ENCODE measurements at places on chromosomes 1 and 21.

GRCh38 chr21:44542716-44543115 lies 2.7 kb upstream of the KRTAP10-1 start:
- DNase-seq, result no peak

DNA sequence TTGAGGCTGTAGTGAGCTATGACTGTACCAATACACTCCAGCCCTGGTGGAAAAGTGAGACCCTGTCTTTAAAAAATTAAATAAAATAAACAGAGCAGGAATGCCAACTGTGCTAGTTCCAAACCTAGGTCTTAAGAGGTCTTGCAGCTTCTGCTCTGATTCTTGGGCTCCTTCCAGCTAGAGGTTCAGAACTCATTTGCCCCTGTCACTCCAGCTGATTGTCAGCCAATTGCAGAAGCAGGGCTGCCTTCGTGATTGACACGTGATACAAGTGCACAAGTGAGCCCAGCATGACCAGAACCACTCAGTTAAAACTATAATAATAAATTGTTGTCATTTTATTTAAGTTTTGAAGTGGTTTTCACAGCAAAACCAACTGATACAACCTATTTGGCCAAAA lies 298.4 kb downstream of the USP25 start:
- no peak for DNase-seq

DNA sequence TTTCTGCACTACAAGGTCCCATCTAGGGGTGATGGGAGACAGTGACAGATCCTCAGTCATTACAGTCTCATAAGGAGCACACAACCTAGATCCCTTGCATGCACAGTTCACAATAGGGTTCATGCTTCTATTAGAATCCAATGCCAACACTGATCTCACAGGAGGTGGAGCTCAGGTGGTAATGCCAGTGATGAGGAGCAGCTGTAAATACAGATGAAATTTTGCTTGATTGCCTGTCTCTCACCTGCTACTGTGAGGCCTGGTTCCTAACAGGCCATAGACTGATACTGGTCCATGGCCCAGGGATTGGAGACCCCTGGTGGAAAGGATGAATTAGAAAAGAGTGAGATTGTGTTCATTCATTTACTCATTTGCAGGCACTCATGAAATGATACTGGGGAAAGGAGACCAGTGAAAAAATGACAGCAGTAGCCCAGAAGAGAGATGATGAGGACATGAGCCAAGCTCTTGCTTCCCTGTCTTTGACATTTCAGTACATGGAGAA lies 251.6 kb upstream of the DUSP10 start:
- DNase-seq, result no peak

- DNase-seq, result no peak
Observed at GRCh38 chr1:151221616-151222015, 23.3 kb downstream of the PIP5K1A start.

DNA sequence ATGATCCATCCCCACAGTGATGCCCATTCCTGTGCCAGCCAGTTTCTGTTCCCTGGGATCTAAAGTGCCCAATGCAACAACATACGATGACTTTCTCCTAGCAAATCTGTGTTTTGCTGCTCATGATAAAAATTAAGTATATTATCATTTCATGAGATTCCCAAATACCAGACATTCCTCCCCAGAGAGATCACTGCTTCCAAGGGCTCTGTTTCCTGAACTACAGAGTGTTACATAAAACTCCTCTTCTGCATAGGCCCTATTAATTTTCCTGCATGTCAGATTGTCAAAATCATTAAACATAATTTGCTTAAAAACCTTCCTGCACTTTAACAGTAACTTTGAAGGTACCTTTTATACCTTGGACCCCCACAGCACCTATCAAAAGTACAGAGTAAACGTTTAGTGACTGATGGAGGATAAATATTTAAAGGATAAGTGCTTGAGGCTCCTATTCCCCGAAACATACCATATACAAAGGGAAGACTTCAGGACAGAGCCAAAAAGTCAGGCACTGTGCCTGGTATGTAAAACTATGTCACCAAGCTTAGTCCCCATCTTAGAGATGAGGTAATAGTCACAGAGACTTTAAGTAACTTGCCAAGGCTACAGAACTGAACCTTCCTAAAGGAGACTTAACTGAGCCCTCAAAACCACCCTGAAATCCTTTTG lies 50.2 kb downstream of the SLC25A24 start:
- no peak for DNase-seq

DNA sequence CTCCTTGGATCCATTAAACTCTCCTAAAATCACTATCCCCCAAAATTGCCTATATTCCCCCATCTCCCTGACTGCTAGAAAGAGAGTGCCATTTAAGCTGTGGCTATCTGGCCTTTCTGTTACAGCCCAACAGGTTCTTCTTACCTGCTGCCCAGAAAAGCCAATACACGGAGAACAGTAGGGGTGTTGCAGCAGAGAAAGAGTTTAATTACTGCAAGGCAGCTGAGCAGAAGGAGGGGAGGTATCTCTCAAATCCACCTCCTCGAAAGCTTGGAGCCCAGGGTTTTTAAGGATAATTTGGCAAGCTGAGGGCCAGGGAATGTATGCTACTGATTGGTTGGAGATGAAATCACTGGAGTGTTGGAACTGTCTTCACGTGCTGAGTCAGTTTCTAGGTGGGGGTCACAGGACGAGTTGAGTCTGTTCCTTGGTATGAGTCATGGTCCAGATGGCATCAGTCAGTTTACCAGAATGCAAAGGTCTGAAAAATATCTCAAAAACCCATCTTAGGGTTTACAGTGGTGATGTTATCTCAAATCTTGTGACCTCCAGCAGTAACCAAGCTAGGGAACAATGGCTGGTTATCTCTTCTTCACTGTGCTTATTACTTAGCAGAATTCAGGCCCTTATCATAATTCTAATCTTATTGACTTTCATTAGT lies 89.8 kb downstream of the SMYD3 start:
- no peak for DNase-seq

- no peak for DNase-seq
Observed at GRCh38 chr1:189769448-189769847, 708.2 kb downstream of the BRINP3 start.

DNA sequence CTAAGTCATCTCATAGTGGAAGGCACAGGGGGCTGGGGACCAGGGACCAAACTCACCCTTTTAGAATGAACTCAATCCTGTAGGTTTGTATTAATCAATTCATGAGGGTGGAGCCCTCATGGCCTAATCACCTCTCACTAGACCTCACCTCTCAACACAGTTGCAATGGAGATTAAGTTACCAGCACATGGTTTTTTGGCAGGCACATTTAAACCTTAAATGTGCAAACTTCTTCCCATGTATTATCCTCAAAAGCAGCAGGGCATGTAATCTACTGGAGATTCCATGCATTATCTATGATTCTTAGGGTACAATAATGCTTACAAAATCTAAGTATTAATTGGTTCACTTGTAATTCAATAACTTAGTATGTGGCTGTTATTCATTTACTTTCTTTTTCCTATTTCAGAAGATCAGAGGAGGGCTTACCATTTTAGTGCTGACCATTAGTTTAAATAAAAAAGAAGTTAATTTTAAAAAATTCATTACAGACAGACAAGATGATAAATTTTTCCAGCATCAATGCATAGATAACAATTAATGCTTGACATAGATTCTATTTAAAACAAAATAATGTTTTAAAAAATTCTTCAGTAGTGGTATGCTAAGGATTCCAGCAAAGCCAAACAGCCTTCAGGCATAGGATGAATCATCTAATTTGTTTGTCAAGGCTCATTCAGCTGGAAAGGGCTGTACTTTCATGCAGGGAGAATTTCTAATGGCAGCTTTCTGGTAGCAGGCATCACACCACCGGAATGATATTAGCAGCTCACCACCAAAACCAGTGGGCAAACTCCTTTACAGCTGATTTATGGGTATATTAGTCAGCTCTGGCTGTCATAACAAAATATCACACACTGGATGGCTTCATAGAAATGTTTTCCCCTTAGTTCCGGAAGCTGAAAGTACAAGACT lies 124.6 kb upstream of the ZNF648 start:
- no peak for DNase-seq

DNA sequence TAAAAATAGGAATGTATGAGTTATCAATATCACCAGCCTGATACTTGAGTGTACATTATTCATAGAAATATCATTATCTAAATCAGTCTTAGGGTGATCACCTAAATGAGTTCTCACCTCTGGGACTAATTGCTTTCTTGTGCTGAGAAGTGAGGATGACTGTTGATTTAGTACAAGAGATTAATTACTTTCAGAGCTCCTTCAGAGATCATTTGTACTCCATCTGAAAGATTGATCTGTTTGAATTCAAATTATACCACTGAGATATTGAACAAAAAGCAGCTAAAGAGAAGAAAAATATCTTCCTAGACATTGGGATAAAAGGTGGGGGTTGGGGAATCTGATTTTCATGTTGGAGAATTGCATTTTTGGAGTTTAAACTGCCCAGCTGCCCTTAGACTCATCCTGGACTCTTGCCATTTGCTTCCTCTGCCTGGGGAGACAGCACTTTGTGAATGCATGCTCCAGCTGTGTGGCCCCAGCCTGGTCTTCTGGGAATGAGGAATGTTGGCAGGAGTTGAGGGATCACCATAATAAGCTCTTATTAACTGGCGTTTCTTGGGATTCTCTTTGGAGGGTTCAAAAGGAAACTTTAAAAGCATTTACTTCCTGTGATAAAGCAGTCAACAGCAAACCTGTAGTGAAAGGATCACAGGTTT lies 19.7 kb upstream of the PGBD2 start:
- DNase-seq, result no peak

DNA sequence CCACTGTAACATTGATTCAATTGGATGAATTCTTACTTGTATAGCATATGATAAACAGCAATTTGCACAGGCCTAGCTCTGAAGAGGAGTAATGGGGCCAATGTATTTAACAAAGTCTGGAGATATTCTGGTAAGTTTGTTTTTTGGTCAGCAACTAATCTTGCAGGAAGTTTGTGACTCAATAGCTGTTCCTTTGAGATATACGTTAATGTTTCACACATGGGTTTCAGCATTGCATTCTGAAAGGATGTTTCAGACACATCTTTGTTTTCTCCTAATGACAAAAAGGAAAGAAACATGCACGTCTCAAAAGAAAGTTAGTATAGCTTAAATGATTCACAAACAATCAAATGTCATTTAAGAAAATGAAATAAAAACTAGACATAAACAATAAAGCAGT lies 49.0 kb downstream of the LTN1 start:
- no peak for DNase-seq

DNA sequence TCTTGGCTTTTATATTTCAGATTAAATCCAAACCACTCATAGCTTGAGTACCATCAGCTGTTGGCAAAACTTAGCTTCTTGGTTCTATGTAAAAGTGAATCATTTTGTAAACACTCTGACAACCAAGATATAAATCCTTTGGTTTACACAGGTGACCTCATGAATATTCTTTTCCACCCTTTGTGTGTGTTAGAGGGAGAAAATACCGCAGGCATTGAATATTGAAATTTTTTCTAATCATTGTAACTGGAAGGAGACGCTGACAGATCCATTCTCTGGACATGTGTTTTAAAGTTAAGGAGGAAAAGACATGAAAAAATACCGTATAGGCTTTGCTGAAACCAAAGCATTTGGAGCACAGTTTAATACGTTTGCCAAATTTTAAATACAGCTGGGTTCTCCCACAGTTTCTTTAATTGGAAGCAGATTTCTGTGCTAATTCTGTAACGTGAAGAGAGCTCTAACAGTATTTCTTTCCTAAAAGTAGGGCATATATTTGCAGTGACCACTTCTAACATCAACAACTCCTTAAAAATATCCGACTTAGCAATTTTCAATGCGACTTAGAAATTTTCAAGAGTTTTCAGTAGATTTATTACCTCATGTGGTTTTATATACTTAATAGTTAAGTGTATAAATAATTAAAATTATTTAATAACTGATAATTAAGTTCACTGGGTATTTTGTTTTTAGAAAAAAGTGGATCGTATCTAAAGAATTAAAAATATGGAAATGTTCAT lies 388.2 kb downstream of the USP25 start:
- DNase-seq, result no peak

DNA sequence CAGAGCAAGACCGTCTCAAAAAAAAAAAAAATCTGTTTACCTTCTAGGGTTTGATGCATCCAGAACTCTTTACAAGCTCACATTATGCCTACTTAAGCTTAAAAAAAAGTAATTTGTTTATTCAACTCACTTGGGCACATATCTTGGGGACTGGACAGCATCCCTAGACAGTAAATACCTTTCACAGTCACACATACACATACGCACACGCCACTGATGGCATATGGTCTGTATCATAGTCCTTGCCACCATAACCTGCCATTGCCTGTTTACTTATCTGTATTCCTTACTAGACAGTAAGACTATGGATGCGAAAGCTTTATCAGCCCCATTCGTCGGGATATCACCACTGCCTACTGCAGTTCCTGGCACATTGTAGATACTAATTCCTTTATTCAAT lies 446.3 kb upstream of the RGS18 start:
- DNase-seq, result no peak

DNA sequence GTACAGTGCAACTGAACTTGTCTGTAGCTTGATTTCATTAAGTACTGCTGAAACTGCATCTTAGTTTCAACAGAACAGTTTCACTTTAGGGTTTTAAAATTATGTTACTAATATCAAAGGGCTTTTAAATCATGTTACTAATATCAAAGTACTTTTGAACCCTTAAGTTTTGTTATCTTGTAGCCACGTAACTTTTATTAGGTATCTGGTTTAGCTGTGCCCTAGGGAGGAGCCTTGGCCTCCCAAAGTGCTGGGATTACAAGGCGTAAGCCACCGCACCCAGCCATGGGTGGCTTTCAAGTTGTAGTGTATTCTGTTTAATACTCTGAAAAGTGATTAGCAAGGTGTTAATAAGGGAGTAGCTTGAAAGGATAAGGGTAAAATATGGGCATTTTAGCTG lies 2.0 kb downstream of the KDM4A start:
- DNase-seq, result no peak

GRCh38 chr1:53614231-53615021 lies 124.5 kb downstream of the GLIS1 start:
- no peak for DNase-seq

Data from NCI-H774 (cell line).